ENCODE measurements at places on chromosomes 5 and 9. TPM values are rescaled to one million over a fixed set of nuclear protein-coding genes. Genes with fewer than 3 reads are reported as not detected.

SHISAL2B gene
- total RNA-seq: not detected

DNA sequence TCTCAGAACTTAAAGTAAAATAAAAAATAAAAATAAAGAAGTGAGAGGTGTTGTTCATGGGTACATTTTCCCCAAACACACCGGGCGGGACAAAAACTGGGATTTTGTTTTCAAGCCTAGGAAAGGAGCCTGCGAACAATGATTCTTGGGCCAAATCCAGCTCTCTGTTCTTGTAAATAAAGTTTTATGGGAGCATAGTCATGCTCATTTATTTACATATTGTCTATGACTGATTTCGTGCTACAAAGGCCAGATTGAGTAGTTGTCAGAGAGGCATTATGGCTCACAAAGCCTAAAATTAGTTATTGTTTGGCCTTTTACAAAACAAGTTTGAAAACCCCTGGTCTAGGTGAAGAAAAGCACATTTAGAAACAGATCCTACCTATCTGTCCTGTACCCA lies 821.0 kb upstream of the GRAMD2B start:
- no peak for DNase-seq

SLC46A2 gene
- not detected for total RNA-seq

DNA sequence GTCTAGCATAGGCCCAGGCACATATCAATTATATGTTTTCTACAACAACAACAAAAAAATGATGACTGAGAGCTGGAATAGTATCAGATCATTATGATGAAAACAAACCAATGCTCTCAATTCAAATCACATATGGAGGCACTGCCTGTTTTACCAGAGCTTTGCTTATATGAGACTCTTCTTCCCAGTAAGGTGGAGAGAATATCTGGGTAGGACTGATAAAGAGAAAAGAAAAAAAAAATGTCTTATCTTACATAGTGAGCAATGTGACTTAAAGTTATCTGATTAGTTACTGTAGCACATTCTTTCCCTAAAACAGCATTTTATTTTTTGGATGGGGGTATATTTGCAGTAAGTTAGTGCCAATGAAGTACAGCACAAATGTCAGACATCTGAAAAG lies 154.8 kb downstream of the RAB3C start:
- no peak for DNase-seq

CCDC192 gene
- total RNA-seq: not detected

DNA sequence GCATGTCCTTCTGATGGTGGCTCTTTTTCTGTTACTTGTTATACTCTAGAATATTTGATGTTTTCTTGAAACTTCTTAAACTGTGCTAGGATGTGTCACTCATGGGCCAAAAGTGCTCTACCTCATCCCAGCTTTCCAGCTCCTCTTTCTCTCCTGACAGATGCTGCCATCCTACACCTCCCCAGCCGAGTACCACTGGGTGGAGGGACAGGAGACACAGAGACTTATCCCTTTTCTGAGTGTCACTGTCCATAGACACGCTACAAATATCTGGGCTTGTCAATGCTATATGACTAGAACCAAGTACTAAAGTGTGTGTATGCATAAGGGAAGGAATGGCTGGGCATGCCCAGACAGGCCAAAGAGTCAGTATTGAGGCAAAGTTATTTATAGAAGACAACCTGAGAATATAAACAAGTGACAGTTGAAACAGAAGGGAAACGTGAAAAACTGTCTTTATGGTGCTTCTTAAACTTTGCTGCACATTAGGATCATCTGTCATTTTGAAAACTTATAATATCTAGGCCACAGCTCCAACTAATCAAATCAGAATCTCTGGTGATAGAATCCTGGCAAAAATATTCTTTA lies 188.0 kb downstream of the CARTPT start:
- DNase-seq: no peak

DNA sequence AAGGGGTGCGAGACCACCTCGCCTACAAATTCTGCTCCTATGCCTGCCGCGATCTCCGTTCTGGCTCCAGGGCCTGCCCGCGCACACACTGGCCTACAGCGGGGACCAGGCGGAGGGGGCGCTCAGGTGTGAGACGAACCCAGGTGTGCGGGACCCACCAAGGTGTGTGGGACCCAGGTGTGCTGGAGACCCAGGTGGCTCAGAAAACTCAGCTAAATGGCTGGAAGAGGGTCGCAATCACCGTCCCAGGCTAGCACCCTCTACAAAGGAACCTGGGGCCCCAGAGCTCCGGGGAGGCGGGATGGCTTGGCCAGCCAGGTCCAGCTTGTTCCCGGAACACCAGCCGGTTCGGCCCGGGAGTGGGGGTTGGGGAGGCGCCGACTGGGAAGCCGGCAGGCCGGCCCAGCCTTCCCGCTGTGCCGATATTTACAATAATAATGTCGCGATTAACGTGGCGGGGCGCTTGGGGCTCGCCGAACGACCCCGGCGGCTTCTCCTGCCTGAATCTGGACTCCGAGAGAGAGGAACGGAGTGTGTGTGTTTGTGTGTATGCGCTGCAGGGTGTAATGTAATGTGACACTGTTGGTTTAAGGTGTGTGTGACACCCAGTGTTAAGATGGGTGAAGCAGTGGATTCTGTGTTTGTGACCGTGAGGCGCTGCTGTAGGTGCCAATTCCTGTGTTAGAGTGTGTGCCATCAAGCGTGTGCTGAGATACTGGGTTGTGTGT lies 1.4 kb downstream of the PCDH1 start:
- no peak for DNase-seq

PDE8B gene
- 3.0 TPM for total RNA-seq

GRCh38 chr5:7420510-7421280 lies 24.8 kb downstream of the ADCY2 start:
- no peak for DNase-seq

ARHGEF37 gene
- total RNA-seq: 16.0 TPM

DNA sequence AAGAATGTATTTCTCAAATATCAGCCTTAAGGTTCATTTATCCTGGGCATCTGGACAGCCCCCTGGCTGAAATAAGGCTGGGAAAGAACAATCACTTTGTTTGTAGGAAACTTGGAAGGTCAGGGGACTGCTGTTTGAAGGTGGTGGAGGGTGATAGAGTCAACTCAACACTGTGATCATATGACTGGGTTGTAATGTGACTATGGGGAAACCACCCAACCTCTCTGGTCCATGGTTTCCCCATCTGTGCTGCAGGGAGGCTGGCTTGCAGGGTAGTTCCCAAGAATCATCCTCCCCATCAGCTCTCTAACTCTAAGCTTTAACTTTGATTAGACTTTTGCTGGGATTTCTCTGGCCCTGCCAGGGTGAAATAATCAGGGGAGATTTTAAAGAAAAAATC lies 10.0 kb downstream of the INSYN2B start:
- DNase-seq: no peak

TRAPPC13 gene
- total RNA-seq: 15.9 TPM

ITK gene
- total RNA-seq: 0.42 TPM

DNA sequence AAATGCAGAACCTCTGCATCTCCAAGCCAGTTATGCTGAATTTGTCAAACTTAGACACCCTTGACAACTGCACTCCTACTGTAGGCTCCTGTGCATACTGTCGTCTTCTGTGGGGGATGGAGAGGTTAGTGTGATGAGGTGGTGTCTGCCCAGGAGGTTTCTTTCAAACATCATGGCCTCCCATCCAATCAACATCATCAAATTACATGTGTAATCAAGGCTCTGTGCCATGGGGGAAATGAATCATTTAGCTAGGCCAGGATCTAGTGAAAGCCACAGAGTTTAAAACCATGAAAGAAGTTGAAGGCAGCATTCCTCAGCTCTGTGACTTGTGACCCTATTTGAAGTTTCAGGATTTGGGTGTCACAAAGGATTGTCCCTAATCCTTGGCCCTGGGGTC lies 240.6 kb downstream of the MARCHF11 start:
- no peak for DNase-seq

- DNase-seq: no peak
Measured at GRCh38 chr9:76322810-76323209, 71.4 kb downstream of the RFK start.

- DNase-seq: no peak
Measured at GRCh38 chr9:8223861-8224260, 424.3 kb upstream of the DMAC1 start.

GRCh38 chr5:138459311-138459933 lies 5.9 kb upstream of the EGR1 start:
- peak; percentile 75 for DNase-seq

TMC1 gene
- 0.23 TPM for total RNA-seq

GRCh38 chr5:58412932-58413331 lies 47.0 kb downstream of the PLK2 start:
- no peak for DNase-seq

- no peak for DNase-seq
Measured at GRCh38 chr9:29659736-29660135, 2086.5 kb upstream of the C9orf72 start.

- no peak for DNase-seq
Measured at GRCh38 chr9:21750021-21750735, 52.3 kb upstream of the MTAP start.

DNA sequence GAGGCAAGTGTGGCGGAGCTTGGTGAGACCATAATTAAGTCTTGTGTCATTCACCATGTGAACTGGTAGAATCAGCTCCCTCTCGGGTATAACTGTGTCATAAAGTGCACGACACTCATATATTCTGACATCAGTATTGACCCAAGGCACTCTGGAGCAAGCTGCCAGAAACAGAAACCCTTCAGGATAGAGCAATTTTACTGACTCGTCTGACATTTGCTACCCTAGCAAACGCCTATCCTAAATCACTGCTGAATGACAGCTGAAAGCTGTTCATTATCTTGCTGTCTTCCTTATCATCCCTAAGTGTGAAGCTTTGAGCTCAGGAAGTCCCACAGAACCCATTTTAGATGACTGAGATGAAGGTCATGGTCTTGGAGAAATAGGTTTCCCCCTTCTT lies 27.8 kb downstream of the PTCH1 start:
- DNase-seq: no peak

POU5F2 gene
- 0.38 TPM for total RNA-seq

GRCh38 chr5:1003296-1003937 lies 5.2 kb upstream of the NKD2 start:
- no peak for DNase-seq

All from heart left ventricle (tissue), 16 donors.